Activated CD4-positive, alpha-beta memory T cell treated with anti-CD3 and anti-CD28 coated beads, Interleukin-2, amount 10 ng/mL, durations not matched to agents 7 days and 5 days (primary cell): ENCODE measurements at places on chromosomes 2 and 18. TPM values are rescaled to one million over a fixed set of nuclear protein-coding genes. Genes with fewer than 3 reads are reported as not detected.

Gene RAB6C
- 0.10 TPM for total RNA-seq

Gene PROKR1
- not detected for total RNA-seq

Gene DSG4
- total RNA-seq, result not detected

Gene SRSF7
- total RNA-seq, result 243 TPM

Gene ANKMY1
- total RNA-seq, result 31.5 TPM

Gene ASIC4
- total RNA-seq, result 0.13 TPM

Gene NPHP1
- 0.45 TPM for total RNA-seq

Gene KCTD1
- total RNA-seq, result 4.4 TPM

Gene COX5B
- total RNA-seq, result 192 TPM

Gene EPAS1
- 76.3 TPM for total RNA-seq

Gene KIDINS220
- 35.1 TPM for total RNA-seq

Gene REG3A
- not detected for total RNA-seq

Gene BCS1L
- 39.8 TPM for total RNA-seq

Gene SAG
- total RNA-seq, result not detected

DNA sequence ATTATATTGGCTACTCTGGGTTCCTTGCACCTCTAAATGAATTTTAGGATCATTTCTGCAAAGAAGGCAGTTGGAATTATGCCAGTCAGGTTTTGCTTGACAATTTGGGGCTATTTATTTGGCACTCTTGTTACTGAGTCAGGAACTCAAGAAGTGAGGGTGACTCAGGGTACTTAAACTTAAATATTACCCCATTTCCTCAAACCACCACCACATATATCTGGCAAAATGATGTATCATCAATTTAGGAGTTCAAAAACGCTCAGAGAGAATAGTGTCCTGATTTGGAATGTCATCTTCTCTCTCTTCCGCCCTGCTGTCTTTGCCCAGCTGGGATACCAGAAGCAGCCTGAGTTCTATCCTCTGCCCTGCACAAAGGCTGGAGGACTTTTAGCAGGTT is 2.4 kb upstream of the THNSL2 start:
- no peak overlapping the region for H3K27ac ChIP-seq
- H3K4me1 ChIP-seq, result peaks cover 5% of the 10 kb centered on the region
- no peak overlapping the region for H3K4me3 ChIP-seq
- H3K36me3 ChIP-seq, result no peaks in the 10 kb centered on the region

DNA sequence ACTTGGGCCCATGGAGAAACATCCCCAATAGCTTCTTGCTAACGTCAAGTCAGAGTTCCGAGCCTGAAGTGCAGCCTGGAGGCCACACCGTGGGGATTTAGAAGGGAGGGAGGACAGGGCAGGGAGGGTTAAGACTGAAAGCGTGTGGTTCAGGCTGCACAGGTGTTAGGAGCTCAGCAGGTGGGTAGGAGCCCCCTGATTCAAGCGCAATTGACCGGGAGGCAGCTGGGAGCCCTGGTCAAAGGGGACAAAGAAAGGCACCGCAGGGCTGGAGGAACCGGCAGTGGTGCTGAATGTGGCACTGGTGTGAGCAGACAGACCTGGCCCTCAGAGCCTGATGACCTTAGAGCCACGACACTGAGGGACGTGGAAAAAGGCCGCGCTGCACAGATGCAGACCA is 149.6 kb downstream of the TMEM18 start:
- H3K4me3 ChIP-seq, result no peak overlapping the region
- no peaks in the 10 kb centered on the region for H3K36me3 ChIP-seq
- H3K27me3 ChIP-seq, result peaks cover 5% of the 10 kb centered on the region
- H3K27ac ChIP-seq, result no peak overlapping the region
- no peak for DNase-seq

- no peaks in the 10 kb centered on the region for H3K36me3 ChIP-seq
- H3K4me3 ChIP-seq, result no peak overlapping the region
- no peak overlapping the region for H3K27ac ChIP-seq
- no peaks in the 10 kb centered on the region for H3K27me3 ChIP-seq
- H3K4me1 ChIP-seq, result no peaks in the 10 kb centered on the region
- no peak for DNase-seq
Measured at GRCh38 chr18:56374007-56374655, 264.3 kb downstream of the TXNL1 start.

- no peaks in the 10 kb centered on the region for H3K4me1 ChIP-seq
- DNase-seq, result peak; percentile 5
- H3K36me3 ChIP-seq, result no peaks in the 10 kb centered on the region
- no peak overlapping the region for H3K4me3 ChIP-seq
- H3K27me3 ChIP-seq, result peaks cover 2% of the 10 kb centered on the region
Measured at GRCh38 chr2:240247241-240247867, 106.9 kb upstream of the OTOS start.

GRCh38 chr2:51505533-51505932 is 473.6 kb upstream of the NRXN1 start:
- H3K4me1 ChIP-seq, result no peaks in the 10 kb centered on the region
- no peak overlapping the region for H3K4me3 ChIP-seq
- no peaks in the 10 kb centered on the region for H3K27me3 ChIP-seq
- no peak overlapping the region for H3K27ac ChIP-seq

DNA sequence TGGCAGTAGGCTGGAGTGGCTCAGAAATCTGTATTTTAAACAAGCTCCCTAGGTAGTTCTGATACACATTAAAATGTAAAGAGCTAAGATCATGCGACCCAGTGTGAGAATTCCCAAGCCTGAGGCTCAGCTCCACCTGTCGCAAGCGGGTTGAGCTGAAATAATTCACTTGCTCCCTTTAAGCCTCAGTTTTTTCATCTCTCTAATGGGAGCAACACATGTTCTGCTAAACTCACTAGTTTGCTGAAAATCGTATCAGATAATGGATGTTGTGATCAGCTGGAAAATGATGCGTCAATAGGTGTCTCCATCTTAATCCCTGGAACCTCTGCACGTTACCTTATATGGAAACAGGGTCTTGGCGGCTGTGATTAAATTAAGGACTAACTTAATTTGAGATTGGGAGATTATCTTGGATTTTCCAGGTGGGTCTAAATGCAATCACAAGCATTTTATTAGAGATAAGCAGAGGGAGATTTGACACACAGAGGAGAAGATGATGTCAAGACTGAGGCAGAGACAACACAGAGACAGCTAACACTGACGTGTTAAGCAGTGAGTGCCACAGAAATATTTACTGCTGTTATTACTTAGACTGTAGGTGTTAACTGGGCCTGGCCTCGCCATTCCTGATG is 53.0 kb downstream of the POMC start:
- no peak overlapping the region for H3K27ac ChIP-seq
- no peaks in the 10 kb centered on the region for H3K4me1 ChIP-seq
- H3K27me3 ChIP-seq, result peaks cover 10% of the 10 kb centered on the region
- DNase-seq, result no peak
- H3K36me3 ChIP-seq, result no peaks in the 10 kb centered on the region
- H3K4me3 ChIP-seq, result no peak overlapping the region

- H3K4me3 ChIP-seq, result no peak overlapping the region
- H3K4me1 ChIP-seq, result no peaks in the 10 kb centered on the region
- no peak for DNase-seq
- H3K27ac ChIP-seq, result no peak overlapping the region
- no peaks in the 10 kb centered on the region for H3K27me3 ChIP-seq
Measured at GRCh38 chr2:96903318-96903717, 33.4 kb upstream of the SEMA4C start.

DNA sequence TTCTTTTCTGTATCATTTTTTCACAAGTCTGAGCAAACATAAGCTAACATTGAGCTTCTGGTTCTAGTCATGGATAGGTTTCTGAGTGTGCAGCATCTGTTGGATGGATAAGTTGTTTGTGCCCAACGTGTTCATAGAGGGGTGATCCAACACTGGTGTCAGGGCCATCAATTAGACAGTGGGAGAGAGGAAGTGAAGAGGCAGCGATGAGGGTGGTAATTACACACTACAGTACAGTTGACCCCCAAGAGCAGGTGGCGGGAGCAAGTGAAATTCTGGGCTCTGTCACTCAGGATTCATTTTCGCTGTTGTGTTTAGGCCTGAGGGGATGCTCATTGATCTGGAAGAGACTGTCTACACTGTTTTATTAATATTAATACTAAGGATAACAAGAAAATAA is 180.0 kb upstream of the CXCR4 start:
- H3K4me3 ChIP-seq, result no peak overlapping the region
- no peaks in the 10 kb centered on the region for H3K36me3 ChIP-seq
- H3K4me1 ChIP-seq, result no peaks in the 10 kb centered on the region
- DNase-seq, result no peak
- H3K27me3 ChIP-seq, result no peaks in the 10 kb centered on the region

GRCh38 chr2:39484620-39485495 is 47.8 kb upstream of the MAP4K3 start:
- H3K27me3 ChIP-seq, result peaks cover 24% of the 10 kb centered on the region
- H3K4me3 ChIP-seq, result no peak overlapping the region
- no peaks in the 10 kb centered on the region for H3K36me3 ChIP-seq
- no peak overlapping the region for H3K27ac ChIP-seq

GRCh38 chr2:104158191-104158590 is 695.7 kb upstream of the POU3F3 start:
- no peak for DNase-seq
- H3K27ac ChIP-seq, result no peak overlapping the region
- no peaks in the 10 kb centered on the region for H3K27me3 ChIP-seq

GRCh38 chr2:173249661-173250641 is 104.7 kb upstream of the CDCA7 start:
- no peaks in the 10 kb centered on the region for H3K4me1 ChIP-seq
- H3K27ac ChIP-seq, result no peak overlapping the region
- H3K27me3 ChIP-seq, result peaks cover 11% of the 10 kb centered on the region
- no peak overlapping the region for H3K4me3 ChIP-seq
- DNase-seq, result no peak

DNA sequence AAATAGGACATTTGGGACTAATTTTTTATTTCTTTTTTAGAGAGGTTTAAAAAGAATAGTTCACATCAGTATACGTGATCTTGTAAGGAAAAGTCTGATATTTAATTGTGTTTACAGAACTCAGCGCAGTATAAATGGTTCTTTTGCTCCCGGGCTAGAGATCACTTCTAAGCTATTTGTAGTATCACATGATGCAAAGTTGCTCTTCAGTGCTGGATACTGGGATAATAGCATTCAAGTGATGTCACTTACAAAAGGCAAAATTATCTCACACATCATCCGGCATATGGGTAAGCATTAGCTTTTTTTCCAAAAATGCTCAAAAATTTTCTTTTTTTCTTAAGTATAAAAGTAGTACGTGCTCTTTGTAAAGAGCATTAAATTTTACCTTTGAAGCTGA is 37.4 kb upstream of the CYP20A1 start:
- H3K36me3 ChIP-seq, result no peaks in the 10 kb centered on the region
- no peak overlapping the region for H3K27ac ChIP-seq
- no peaks in the 10 kb centered on the region for H3K27me3 ChIP-seq
- H3K4me1 ChIP-seq, result no peaks in the 10 kb centered on the region
- no peak overlapping the region for H3K4me3 ChIP-seq
- no peak for DNase-seq

- H3K36me3 ChIP-seq, result no peaks in the 10 kb centered on the region
- H3K27ac ChIP-seq, result no peak overlapping the region
- no peaks in the 10 kb centered on the region for H3K27me3 ChIP-seq
- no peak overlapping the region for H3K4me3 ChIP-seq
- DNase-seq, result no peak
Measured at GRCh38 chr18:24878289-24878688, 417.9 kb downstream of the HRH4 start.

DNA sequence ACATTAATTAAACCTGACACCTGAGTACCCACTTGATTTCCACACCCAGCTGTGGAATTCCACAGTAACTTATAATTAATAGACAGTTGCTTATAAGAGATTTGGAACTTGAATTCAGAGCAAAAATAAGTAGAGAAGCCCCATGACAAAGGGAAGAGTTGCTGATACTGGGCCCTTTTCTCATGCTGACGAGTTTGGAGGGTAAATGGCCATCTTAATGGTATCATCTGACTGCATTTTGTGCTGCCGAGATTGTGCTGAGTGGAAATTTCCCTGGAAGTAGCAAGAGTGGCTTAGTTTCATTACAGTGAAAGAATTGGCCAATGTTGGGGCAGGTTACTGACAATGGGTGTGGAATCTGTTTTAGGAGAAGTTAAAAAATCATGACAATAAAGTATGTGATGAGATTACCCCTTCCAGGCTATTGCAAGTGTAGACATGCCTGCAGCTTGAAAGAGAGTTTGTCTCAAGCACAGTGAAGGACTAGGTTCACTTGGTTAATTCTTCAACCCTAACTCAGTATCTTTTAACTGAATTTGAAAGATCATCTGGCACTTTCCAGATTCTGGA is 49.9 kb downstream of the VSNL1 start:
- no peaks in the 10 kb centered on the region for H3K4me1 ChIP-seq
- H3K4me3 ChIP-seq, result no peak overlapping the region
- no peak overlapping the region for H3K27ac ChIP-seq

- DNase-seq, result no peak
- H3K4me1 ChIP-seq, result peaks cover 2% of the 10 kb centered on the region
- no peak overlapping the region for H3K4me3 ChIP-seq
- peaks cover 2% of the 10 kb centered on the region for H3K27me3 ChIP-seq
- no peaks in the 10 kb centered on the region for H3K36me3 ChIP-seq
Measured at GRCh38 chr18:51275712-51276476, 78.4 kb upstream of the MEX3C start.

GRCh38 chr2:28004086-28004485 is 113.6 kb downstream of the BABAM2 start:
- H3K27ac ChIP-seq, result peak overlapping the region; percentile 69
- DNase-seq, result peak; percentile 20
- no peak overlapping the region for H3K4me3 ChIP-seq
- H3K36me3 ChIP-seq, result peaks cover 36% of the 10 kb centered on the region
- H3K27me3 ChIP-seq, result no peaks in the 10 kb centered on the region

- no peak for DNase-seq
- H3K36me3 ChIP-seq, result no peaks in the 10 kb centered on the region
- H3K4me3 ChIP-seq, result no peak overlapping the region
- no peak overlapping the region for H3K27ac ChIP-seq
- H3K27me3 ChIP-seq, result peaks cover 65% of the 10 kb centered on the region
Measured at GRCh38 chr2:238236571-238236970, 3.3 kb downstream of the HES6 start.

DNA sequence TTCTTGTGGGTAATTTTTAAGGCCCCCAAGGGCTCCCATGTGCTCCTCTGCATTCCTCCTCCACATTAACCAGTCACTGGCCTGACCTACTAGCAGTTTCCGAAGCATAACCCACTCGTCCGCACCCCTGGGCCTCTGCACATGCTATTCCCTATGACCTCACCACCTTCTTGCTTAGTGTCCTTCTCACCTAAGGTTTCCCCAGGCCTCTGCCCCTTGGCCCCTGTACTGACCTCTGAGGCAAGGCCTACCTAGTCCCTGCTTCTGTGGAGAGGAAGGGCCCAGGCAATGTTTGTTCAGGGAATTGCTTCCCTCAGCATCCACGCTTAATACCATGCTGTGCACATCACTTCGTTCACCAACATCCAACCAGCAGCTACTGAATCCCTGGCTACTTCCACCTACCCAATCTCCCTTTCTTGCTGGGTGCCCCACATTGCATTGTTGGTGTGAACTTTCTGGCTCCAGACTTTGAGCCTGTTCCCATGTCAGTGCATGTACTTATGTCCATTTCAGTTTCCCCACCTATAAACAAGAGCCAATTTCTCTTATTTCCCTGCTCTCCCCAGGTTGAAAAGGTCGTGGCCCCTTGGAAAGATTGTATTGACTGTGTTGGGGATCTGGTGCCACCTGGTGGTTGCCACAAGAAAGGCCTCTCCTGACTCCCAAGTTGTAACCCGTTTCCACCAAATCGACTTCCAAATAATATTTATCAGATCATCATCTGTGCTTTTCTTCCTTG is 19.2 kb upstream of the TMEM177 start:
- H3K36me3 ChIP-seq, result peaks cover 2% of the 10 kb centered on the region
- H3K4me1 ChIP-seq, result peaks cover 15% of the 10 kb centered on the region
- no peak overlapping the region for H3K27ac ChIP-seq
- no peak overlapping the region for H3K4me3 ChIP-seq
- DNase-seq, result peak; percentile 44

- H3K27ac ChIP-seq, result no peak overlapping the region
- peaks cover 26% of the 10 kb centered on the region for H3K36me3 ChIP-seq
- H3K27me3 ChIP-seq, result peaks cover 9% of the 10 kb centered on the region
- DNase-seq, result no peak
- H3K4me3 ChIP-seq, result no peak overlapping the region
Measured at GRCh38 chr2:241040081-241040803, 41.8 kb downstream of the SNED1 start.
